Stimulated activated CD8-positive, alpha-beta memory T cell treated with anti-CD3 and anti-CD28 coated beads, Interleukin-2, amount 100 ng/mL, for 48 hours (primary cell): ENCODE measurements at places on chromosomes 5 and 9.

DNA sequence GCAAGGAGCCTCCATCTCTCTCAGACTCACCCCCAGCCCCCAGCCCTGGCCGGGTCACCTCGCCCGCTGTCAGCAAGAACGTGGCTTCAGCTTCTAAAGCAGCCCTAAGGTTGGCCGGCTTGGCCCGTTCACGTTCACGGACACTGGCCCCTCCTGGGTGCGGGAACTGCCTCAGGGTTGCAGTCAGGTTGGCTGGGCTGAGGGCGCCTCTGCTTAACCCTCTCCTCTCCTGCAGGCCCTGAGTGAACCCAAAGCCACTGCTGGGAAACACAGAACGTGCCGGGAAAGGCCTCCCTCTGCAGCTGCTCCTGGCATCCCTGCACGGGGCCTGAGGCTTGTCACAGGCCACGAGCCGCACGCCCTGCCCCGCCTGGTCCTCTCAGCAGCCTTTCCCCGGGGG is 40.1 kb upstream of the UBAC1 start:
- no peak for DNase-seq

- DNase-seq, result no peak
Measured at GRCh38 chr5:181149806-181150733, 2.7 kb downstream of the OR2V2 start.

- no peak for DNase-seq
Measured at GRCh38 chr9:124664143-124664542, 107.0 kb downstream of the NR6A1 start.

- DNase-seq, result no peak
Measured at GRCh38 chr9:83671451-83671850, 36.3 kb downstream of the UBQLN1 start.

GRCh38 chr9:112323378-112323854 is 10.0 kb downstream of the PTBP3 start:
- DNase-seq, result no peak

DNA sequence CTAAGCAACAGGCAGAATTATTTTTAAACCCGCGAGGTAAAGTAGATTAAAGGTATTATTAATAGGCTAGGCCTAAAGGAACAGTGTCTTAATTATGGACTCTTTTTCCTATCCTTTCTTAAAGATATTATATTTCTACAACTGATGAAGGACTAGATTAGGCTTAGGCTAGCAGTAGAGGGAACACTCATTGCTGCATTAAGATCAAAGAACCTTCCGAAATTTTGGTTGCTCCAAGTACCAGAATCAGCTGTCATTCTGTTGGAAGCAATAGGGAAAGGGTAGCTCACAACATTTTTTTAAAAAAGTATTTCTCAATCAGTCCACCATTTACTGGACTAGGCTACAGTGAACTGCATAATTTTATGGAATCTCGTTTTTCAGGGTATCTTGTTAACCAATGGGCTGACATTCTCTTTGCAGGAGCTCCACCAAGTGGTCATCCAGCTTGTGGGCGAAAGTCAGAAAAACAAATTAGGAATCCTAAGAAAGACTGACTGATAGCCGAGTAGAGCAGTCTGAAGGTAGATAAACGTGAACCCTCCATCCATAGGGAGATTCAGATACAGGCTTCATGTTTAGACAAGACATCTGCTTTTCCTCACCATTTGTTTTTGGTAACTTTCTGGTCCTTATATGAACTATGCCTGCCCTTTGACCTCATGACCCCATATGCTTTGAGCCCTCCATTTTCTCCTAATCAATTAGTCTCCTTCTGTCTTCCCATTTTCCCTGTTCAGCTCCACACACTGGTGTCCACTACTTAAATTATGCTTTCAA is 103.6 kb upstream of the CHD1 start:
- no peak for DNase-seq

DNA sequence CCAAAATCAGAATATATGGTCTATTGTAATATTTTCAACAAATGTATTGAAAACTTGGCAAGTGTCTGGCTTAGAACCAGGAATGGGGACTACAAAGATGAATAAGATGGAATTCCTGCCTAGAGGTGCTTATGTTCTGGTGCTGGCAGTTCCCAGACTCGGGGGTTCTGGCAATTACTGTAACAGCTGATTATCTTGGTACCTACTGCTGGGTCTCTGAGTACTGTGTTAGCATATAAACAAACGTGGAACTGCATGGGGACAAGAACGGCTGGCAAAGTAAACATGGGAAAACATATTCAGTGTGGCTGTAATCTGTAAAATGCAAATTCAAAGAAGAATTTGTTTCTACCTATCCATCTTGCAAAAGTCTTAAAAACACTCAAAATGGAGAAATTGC is 89.9 kb downstream of the SLC24A2 start:
- DNase-seq, result no peak

- DNase-seq, result no peak
Measured at GRCh38 chr5:98415663-98416062, 357.8 kb upstream of the RGMB start.

DNA sequence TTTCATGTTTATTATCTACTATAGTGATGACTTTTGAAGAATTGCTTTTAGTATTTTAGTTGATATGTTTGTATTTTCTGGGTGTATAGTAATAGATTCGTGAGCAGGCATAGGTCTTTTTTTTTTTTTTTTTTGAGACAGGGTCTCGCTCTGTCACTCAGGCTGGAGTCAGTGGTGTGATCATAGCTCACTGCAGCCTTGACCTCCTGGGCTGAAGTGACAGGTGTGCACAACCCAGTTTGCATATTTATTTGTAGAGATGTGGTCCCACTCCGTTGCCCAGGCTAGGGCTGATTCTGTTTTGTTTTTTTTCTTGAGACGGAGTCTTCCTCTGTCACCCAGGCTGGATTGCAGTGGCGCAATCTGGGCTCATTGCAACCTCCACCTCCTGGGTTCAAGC is 11.9 kb downstream of the ERBIN start:
- no peak for DNase-seq

DNA sequence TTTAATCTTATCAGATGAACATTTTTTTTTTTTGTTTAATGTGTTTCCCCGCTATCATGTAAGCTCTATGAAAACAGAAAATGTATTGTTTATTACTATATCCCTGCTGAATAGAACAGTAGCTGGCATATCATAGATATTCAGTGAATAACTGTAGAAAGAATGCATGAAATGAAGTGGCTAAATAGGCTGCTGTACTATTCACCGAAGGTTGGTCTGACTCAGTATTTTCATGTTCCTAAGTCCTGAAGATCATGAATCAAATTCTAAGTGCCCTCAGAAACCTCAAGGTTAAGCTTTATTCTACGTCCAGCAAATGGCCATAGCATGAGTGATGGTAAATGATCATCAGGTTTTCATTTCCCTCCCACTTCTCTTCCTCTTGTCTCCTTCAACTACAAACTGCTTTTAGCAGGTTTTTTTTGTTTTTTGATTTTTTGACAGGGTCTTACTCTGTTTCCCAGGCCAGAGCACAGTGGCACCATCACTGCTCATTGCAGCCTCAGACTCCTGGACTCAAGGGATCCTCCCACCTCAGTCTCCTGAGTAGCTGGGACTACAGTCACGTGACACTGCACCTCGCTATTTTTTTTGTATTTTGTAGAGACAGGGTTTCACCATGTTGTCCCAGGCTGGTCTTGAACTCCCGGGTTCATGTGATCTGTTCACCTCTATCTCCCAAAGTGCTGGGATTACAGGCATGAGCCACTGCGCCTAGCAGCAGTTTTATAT is 19.1 kb upstream of the ZFAND5 start:
- DNase-seq, result no peak

DNA sequence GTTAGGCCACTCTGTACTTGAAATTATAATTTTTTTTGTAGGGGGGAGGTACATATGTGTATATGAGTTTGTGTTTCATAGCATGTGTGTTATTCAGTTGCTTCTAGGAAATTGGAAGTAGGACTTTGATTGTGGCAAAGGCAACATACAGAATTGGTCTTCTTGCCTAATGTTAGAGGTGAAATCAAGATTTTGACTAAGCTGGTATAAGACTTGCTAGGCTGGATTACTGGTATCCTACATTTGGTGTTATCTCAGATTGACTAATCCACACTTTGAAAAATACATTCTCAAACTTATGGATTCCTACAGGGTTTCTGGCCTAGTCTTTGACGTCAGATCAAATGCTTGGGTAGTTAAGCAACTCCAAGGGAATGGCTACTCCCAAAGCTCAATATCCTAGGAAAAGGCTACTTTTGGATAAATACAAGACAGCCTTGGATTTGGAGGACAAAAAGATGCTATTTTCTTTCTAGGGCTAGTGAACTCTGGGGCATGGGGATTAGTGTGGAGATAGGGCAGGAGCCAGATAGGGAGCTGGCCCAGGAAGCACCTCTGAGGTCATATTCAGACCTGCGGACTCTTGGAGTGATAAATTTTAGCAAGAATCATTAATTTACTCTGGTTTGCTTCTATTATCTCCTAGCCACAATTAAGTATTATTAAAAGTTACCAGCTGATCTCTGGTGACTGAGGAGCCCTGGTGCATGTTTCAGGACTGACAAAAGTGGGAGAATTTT is 144.0 kb upstream of the RPS23 start:
- no peak for DNase-seq

DNA sequence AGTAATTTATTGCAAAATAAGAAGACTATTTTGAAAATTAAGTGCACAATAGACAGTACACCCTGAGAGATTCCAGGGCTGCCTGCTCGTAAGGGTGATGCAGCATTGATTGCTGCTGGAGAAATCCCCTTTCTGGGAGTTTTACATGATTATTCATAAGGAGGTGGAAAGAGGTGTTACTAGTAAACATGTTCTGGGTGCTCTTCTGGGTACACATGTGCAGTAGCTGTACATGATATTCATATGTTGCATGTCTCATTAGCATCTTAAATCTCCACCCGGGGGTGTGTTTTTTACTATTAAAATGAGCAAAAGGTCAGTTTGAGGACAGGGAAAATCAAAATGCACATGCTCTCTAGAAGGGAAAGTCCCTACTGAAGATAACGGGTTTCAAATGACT is 264.8 kb downstream of the CDK5RAP2 start:
- DNase-seq, result no peak

GRCh38 chr5:169711551-169712225 is 74.6 kb downstream of the DOCK2 start:
- DNase-seq, result no peak

DNA sequence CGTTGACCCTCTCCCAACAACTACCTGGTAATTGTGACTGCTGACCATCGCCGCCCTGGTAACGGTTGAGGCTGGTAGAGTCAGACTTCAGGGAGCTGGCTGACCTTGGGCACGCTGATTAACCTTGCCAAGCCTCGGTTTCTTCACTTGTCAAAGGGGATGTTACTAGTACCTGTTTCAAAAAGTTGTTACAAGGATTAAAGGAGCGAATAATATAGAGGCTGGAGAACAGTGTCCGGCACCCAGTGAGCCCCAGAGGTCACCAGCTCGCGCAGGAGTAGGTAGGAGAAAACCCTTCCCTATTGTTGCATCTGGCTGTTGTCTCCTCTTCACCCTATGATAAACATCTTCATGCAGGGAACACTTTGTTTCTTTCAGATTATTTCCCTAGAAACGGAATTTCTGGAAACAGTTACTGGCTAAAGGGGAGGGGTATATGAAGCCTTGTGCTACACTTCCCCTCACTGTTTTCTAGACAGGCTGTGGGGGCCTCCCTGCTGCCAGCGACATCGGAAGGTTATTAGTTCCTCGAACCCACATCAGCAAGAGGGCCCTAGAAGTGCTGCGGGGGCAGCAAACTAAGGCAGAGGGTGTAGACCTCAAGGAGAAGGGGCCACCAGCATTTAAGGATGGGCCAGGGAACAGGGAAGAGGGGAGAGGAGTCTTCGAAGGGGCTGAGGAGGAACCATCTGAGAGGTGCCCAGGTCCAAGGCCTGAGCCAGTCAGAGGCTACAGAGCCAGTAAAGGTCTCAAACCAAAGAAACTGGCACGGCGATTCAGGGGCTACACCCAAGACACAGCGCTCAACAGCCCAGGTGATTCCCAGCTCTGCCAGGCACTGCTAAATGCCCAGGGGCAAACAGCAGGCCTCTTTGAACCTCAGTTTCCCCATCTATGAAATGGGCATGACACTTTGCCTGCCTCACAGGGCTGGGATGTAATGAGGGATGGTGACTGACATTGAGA is 37.6 kb downstream of the HRH2 start:
- no peak for DNase-seq

- DNase-seq, result no peak
Measured at GRCh38 chr5:38396766-38397165, 138.4 kb downstream of the EGFLAM start.

DNA sequence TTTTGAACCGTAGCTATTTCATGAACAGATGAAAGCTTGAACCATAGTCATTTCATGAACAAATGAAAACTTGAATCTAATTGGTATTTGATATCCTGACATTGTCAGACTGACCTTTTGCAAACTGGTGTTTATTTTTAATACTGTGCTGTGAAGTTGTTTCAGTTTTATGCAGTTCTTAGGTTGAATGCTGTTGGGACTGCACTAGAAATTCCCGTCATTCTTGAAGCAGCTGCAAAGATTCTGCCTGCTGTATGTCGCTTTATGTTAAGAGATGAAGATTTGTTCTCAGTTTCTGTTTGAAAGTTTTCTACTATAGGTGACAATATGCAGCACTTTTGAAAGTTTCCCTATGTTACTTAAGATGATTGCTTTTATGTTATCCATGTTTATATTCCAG is 22.5 kb upstream of the FAM120AOS start:
- no peak for DNase-seq

DNA sequence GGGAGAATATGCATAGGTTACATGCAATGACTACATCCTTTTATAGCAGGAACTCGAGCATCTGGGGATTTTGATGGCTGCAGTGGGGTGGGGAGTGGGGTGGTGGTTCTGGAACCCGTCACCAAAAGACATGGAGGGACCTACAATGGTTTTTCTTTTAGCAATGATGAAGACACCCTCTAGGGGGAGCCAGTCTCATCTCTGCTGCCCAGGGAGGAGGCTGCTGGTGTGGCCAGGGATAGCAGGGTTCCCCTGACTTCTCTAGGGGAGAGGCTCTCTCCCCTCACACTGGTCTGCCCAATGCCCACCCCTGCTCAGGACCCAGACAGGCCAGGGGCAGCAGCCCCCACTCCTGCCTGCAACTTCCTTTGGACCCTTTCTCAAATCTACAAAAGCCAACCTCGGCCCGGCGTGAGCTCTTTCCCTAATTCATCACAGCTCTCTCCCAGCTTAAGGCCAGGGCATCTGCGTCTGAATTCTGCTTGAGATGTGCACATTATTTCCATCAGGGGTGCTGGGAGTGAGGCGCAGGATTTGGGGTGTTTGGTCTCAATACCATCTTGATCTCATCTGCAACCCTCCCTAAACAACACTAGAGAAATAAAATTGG is 73.6 kb upstream of the RETREG1 start:
- no peak for DNase-seq

DNA sequence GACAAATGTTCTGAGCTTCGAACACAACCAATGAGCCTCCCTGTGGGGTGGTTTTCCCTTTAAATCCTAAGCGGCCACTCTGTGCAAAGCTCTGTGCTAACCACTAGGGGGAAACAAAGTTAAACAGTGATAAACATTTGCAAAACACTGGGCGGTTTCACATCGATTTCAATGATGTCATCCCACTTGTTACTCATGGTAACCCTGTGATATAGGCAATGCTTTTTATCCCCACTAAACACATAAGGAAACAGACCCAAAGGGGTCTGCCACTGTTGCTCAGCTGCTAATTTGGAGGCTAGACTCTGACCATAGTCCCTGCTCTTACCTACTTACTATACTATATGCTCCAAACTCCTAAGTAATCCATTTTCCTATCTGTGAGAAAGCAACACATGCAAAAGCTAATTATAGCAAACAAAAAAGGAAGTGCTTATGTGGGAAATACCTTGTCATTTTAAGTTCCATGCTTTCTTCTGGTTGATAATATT is 57.3 kb downstream of the PTPN3 start:
- DNase-seq, result peak; percentile 22

GRCh38 chr9:13213337-13213736 is 66.2 kb downstream of the MPDZ start:
- DNase-seq, result no peak
